ENCODE measurements at places on chromosomes 1 and 21.

DNA sequence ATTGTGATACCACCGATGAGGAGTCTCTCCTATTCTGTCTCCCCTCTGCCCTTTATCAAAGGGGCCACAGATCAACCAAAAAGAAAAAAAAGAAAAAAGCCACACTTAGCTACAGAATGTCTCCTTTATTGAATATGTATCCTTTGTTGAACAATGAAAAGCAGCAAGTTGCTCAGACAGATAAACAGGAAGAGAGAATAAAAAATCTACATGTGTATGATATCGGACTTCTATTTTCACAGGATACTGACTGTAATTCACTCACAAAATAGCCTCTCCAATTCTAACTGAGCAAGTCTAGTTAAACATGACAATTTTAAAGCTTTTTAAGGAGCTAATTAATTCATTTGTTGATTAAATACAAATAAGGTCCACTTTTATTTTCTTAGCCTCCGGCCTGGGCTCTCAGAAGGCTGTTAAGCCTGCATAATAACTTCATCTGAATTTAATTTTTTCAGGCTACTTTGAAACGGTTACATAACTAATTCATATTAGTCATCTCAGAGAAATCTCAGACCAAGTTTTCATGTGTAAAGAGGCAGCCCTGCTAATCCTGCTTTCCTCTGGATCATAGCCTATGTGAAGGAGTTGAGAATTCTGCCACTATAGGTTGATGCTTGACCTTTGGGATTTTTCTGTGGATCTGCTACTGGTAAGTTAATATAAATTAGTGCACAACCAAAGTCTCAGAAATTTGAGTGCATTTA is 304.1 kb upstream of the NR5A2 start:
- DNase-seq = no peak

GRCh38 chr1:162389971-162390370 is 8.4 kb downstream of the C1orf226 start:
- DNase-seq = no peak

DNA sequence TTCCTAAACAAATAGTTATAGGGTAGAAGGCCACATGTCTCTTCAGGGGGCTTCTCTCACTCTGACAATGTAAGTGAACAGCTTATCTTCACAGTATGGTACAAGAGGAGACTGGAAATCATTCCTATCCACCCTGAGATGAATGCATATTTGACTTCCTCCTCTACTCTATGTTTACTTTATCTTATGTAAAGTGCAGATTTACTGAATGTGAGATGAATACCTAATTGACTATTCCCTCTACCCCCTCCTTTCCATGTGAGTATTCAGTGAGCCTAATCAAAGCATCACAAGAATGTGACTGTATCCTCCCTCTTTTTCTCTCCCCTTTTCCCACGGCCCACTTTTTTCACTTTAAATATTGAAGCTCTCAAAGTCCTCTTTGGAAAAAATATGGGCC is 132.5 kb downstream of the BACH1 start:
- no peak for DNase-seq

DNA sequence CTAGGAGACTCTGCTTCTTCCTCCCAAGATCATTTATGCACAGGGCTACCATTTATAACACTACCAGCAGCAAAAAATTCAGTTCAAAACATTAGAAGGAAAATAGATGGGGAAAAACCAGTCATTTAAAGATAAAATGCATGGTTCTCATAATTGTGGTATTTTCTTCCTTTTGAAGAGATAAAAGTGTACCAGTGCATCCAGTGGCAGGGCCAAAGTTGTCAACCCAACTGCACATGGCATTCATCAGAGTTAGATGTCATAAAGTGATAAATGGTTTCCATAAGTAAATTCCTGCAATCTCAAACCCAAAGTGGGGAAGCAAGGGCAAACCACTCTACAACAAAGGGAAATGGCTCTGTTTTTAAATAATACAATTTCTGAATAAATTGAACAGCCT is 119.1 kb upstream of the DMRTA2 start:
- DNase-seq = no peak

DNA sequence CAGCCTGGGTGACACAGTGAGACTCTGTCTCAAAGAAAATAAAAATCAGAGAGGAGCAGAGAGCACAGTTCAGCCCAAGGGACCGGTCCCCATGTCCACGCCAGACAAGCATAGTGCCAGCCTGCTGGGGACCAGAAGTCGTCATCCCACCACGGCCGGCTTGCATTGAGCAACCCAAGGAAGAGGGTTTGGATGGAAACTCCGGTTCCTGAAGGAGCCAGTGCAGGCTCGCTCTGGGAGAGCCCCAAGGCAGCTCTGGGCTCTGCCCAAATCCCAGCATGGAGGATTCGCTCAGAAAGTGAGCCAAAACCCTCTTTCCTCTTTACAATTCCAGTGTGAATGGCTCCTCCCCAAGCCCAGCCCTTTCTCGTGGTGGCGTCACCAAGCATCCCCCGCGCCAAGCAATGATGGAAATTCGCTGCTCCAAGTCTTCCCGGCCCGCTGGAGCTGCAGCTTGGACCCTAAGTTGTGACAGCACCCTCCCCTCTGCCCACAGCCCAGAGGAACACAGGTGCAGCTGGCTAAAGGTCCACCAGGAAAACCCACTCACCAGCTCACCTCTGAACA is 64.1 kb upstream of the SLC25A33 start:
- no peak for DNase-seq

DNA sequence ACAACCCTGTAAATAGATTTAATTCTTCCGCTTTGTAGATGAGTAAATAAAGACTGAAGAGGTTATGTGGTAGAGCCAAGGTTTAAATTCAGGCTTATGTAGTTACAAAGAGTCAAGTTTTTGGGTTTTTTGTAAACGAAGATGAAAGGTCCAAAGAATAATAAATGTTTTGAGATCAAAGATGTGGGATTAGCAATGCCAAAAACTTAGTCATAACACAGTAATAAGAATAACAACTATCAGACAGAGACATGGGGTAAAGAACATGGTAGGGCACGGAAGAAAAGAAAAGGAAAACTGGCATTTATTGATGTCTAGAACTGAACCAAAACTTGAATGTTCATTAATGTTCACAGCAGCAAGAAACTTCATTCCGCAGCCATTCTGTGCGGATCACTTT is 42.9 kb downstream of the EXTL2 start:
- DNase-seq = no peak

DNA sequence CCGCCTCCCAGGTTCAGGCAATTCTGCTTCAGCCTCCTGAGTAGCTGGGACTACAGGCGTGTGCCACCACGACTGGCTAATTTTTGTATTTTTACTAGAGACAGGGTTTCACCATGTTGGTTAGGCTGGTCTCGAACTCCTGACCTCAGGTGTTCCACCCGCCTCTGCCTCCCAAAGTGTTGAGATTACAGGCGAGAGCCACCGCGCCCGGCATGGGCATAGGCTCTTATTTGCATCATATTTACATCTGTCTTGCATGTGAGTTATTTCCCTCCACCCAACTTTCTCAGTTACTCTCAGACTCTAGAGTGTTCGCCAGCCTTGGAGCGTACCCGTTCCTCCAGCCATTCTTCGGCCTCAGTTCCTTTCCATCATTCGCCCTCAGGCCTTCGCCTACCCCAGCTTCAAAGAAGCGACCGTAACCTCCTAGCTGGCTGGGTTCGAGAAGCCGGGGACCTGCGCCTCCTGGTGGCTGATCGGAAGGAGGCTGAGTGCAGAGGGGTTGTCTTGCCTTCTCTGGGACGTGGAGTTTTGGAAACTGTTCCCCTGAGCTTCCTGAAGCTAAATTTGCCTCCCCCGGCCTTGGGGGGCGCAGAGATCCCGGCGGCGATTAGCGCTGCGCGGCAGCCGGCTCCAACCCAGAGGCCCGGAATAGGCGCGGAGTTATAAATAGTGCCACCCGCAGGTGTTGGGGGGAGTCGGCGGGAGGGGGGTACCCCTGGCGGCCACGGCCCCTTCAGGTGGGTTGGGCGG is 3.6 kb upstream of the ZBTB7B start:
- peak; percentile 27 for DNase-seq

GRCh38 chr1:43039228-43040055 is 80.8 kb upstream of the SLC2A1 start:
- DNase-seq = no peak

GRCh38 chr1:80170811-80171485 is 1164.4 kb upstream of the ADGRL4 start:
- DNase-seq = peak; percentile 45

DNA sequence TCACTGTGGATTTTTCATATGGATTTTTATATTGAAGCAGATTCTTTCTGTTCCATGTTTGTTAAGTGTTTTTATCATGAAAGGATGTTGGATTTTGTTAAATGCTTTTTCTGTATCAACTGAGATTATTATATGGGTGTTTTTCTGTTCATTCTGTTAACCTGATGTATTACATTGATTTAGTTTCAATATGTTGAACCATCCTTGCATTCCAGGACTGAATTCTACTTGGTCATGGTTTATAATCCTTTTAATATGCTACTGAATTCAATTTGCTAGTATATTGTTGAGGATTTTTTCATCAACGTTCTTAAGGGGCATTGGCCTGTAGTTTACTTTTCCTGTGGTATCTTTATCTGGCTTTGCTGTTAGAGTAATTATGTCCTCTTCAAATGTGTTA is 55.8 kb downstream of the CCDC30 start:
- DNase-seq = no peak

- DNase-seq = no peak
Measured at GRCh38 chr1:61925591-61926298, 183.5 kb downstream of the PATJ start.

DNA sequence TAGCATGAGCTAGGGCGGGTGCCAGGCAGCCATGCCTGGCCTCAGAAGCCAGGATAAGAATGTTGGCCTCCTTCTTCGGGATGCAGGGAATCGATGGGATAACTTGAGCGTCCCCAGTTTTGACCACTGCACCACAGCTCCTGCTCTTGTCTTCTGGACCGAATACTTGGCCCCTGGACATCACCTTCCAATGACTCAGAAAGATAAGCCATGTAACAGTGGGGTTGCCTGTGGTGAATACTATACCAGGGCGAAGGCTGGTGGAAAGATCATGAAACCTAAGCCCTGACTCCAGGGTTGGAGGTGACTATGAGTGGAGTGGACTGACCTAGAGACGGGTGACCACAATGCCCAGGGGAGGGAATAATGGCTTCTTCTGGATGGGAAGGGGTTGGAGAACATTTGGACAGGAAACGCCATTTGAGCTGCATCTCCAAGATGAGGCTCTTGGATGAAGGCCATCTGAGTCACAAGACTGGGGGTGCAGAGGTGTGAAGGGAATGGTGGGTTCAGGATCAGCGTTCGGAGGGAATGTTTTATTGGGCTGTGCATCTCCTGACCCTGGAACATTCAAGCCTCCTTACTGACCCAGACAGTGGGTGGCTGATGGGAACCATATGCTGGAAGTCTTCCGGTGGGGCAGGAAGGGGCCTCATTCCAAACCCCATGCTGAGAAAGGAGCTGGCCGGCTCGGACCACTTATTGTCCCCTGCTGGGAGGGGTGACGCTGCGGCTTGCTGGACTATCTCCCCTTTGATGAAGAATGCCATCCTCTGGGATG is 18.5 kb upstream of the KCNE2 start:
- DNase-seq = no peak

GRCh38 chr1:6086358-6086757 is 40.7 kb downstream of the KCNAB2 start:
- no peak for DNase-seq
